Adipose tissue (tissue), 3 donors: ENCODE measurements at places on chromosomes 16 and 17. TPM values are rescaled to one million over a fixed set of nuclear protein-coding genes. Genes with fewer than 3 reads are reported as not detected.

Gene TNK1
- polyA plus RNA-seq = 8.0 TPM

Gene HS3ST2
- polyA plus RNA-seq = 0.07 TPM

Gene CHD9NB
- polyA plus RNA-seq = 0.45 TPM

Gene AKTIP
- 24.0 TPM for polyA plus RNA-seq

Gene COASY
- 71.0 TPM for polyA plus RNA-seq

Gene IL17C
- polyA plus RNA-seq = not detected

Gene TCAP
- 0.48 TPM for polyA plus RNA-seq

Gene MT1G
- 1,258 TPM for polyA plus RNA-seq

Gene NXPH3
- 1.5 TPM for polyA plus RNA-seq

Gene TBC1D3C
- polyA plus RNA-seq = 1.5 TPM

Gene KRTAP9-2
- polyA plus RNA-seq = not detected

Gene PRRT2
- polyA plus RNA-seq = 0.95 TPM

Gene TPPP3
- polyA plus RNA-seq = 33.7 TPM

Gene ABCA8
- polyA plus RNA-seq = 32.8 TPM

Gene DECR2
- polyA plus RNA-seq = 11.9 TPM

Gene ZP2
- not detected for polyA plus RNA-seq

Gene HID1
- 26.3 TPM for polyA plus RNA-seq

Gene TLCD2
- polyA plus RNA-seq = 1.4 TPM

Gene C16orf74
- 0.54 TPM for polyA plus RNA-seq

Gene SCARF1
- polyA plus RNA-seq = 22.6 TPM

Gene MED1
- 11.7 TPM for polyA plus RNA-seq

Gene SPATA32
- polyA plus RNA-seq = 0.05 TPM

Gene GRAPL
- 1.5 TPM for polyA plus RNA-seq

Gene MYL4
- 2.0 TPM for polyA plus RNA-seq

Gene TBC1D3H
- not detected for polyA plus RNA-seq

Gene PITPNM3
- polyA plus RNA-seq = 1.6 TPM

Gene TOP2A
- polyA plus RNA-seq = 0.34 TPM

Gene SPNS3
- polyA plus RNA-seq = 0.24 TPM

Gene CYB5B
- 54.0 TPM for polyA plus RNA-seq

Gene TMC8
- polyA plus RNA-seq = 4.9 TPM

Gene TOB1
- 81.5 TPM for polyA plus RNA-seq

Gene TADA2A
- polyA plus RNA-seq = 4.5 TPM

Gene AGRP
- polyA plus RNA-seq = not detected

Gene CPNE7
- polyA plus RNA-seq = 0.65 TPM

Gene TTYH2
- polyA plus RNA-seq = 4.9 TPM

Gene SLC38A8
- polyA plus RNA-seq = 0.37 TPM

Gene HASPIN
- polyA plus RNA-seq = 0.12 TPM

Gene ZG16
- 0.97 TPM for polyA plus RNA-seq

Gene SLFN14
- 0.11 TPM for polyA plus RNA-seq

Gene DHX38
- polyA plus RNA-seq = 42.2 TPM

Gene PLEKHM1
- 18.7 TPM for polyA plus RNA-seq

Gene PERCC1
- 0.24 TPM for polyA plus RNA-seq

Gene KRT39
- polyA plus RNA-seq = 0.06 TPM

Gene KIF2B
- polyA plus RNA-seq = not detected

Gene RNF112
- 3.6 TPM for polyA plus RNA-seq
